Cortex of kidney (tissue), 1 donor: ENCODE measurements at places on chromosomes 11 and 22.

GRCh38 chr22:49965091-49966040, 4.8 kb downstream of the PIM3 start:
- DNase-seq, result no peak

DNA sequence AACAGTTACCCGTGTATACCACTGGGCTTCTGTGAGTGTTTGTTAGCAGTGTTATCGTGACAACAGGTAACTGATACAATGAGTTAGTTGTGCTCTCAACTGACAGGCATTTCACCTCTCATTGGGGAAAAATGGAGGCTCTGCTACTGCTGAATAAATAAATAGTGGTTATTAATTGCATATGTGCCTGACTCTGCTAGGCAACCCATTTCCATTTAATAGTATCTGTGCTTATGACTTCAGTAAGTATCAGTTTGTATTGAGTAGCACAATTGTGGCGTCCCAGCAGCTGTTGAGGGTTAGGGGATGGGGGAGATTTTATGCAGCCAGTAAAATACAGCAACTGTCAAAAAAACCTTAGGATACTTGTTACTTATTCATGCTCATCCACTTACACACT, 123.4 kb upstream of the SEZ6L start:
- no peak for DNase-seq

DNA sequence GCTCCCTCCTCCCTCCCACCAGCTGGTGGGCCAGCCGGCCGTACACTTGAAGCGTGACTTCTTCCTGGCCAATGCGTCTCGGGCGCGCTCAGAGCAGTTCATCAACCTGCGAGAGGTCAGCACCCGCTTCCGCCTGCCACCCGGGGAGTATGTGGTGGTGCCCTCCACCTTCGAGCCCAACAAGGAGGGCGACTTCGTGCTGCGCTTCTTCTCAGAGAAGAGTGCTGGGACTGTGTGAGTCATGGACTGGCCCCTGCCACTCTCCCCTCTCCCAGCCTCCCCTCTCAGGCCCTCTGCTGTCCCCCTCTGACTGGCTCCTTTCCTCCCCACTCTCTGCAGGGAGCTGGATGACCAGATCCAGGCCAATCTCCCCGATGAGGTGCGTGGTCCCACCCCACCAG, 24.7 kb downstream of the CAPN1 start:
- no peak for DNase-seq

- DNase-seq, result no peak
These were observed 2.1 kb downstream of the CDC42BPG start for GRCh38 chr11:64842366-64842759.

- no peak for DNase-seq
These were observed 4.0 kb upstream of the CERK start for GRCh38 chr22:46741974-46742519.
